Esophagus muscularis mucosa (tissue), 4 donors: ENCODE measurements at places on chromosomes 6 and 20. TPM values are rescaled to one million over a fixed set of nuclear protein-coding genes. Genes with fewer than 3 reads are reported as not detected.

- no peak overlapping the region for H3K27ac ChIP-seq
- no peaks in the 10 kb centered on the region for H3K36me3 ChIP-seq
- no peaks in the 10 kb centered on the region for H3K27me3 ChIP-seq
- no peak for DNase-seq
- H3K4me3 ChIP-seq, result no peak overlapping the region
These were observed 202.8 kb downstream of the DLL1 start for GRCh38 chr6:170087941-170088581.

- H3K27ac ChIP-seq, result no peak overlapping the region
- H3K27me3 ChIP-seq, result no peaks in the 10 kb centered on the region
- H3K4me1 ChIP-seq, result peaks cover 8% of the 10 kb centered on the region
- no peak for DNase-seq
- no peak overlapping the region for H3K4me3 ChIP-seq
- H3K36me3 ChIP-seq, result no peaks in the 10 kb centered on the region
These were observed 21.5 kb upstream of the SLC9A8 start for GRCh38 chr20:49791165-49791564.

- no peak for DNase-seq
- H3K4me3 ChIP-seq, result no peak overlapping the region
- H3K36me3 ChIP-seq, result peaks cover 81% of the 10 kb centered on the region
- H3K4me1 ChIP-seq, result peaks cover 17% of the 10 kb centered on the region
- no peaks in the 10 kb centered on the region for H3K27me3 ChIP-seq
These were observed 120.0 kb downstream of the TMEM242 start for GRCh38 chr6:157203312-157203744.

DNA sequence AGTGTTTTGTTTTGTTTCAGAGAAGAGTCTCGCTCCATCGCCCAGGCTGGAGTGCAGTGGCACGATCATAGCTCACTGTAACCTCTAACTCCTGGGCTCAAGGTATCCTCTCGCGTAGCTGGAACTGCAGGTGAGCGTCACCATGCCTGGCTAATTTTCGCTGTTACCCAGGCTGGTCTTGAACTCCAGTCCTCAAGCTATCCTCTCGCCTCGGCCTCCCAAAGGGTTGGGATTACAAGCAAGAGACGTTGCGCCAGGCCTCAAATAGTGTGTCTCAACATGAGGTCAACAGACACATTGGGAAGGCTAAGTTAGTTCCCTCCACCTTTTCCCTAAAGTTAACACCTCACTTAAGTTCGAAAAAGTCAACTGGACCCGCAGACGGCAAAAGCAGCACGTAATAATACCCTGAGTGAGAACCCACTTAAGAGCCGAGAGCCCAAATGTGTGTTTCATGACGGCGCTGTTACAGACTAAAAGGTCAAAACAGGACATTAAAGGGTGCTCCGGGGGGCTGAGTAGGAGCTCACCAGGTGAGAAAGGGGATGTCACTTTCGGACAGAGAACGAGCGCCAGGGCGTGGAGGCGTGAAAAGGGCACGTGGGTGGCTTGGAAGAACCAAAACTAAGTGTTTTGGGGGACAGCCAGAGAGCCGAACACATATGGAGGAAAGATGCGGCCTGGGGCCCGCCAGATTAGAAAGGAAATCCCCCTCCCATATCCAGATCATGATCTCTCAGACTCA is 499 bp downstream of the TTI1 start:
- H3K27ac ChIP-seq, result peak overlapping the region; percentile 95
- peaks cover 48% of the 10 kb centered on the region for H3K4me1 ChIP-seq
- no peaks in the 10 kb centered on the region for H3K27me3 ChIP-seq
- H3K36me3 ChIP-seq, result peaks cover 17% of the 10 kb centered on the region
- no peak for DNase-seq
- H3K4me3 ChIP-seq, result peak overlapping the region; percentile 96

DNA sequence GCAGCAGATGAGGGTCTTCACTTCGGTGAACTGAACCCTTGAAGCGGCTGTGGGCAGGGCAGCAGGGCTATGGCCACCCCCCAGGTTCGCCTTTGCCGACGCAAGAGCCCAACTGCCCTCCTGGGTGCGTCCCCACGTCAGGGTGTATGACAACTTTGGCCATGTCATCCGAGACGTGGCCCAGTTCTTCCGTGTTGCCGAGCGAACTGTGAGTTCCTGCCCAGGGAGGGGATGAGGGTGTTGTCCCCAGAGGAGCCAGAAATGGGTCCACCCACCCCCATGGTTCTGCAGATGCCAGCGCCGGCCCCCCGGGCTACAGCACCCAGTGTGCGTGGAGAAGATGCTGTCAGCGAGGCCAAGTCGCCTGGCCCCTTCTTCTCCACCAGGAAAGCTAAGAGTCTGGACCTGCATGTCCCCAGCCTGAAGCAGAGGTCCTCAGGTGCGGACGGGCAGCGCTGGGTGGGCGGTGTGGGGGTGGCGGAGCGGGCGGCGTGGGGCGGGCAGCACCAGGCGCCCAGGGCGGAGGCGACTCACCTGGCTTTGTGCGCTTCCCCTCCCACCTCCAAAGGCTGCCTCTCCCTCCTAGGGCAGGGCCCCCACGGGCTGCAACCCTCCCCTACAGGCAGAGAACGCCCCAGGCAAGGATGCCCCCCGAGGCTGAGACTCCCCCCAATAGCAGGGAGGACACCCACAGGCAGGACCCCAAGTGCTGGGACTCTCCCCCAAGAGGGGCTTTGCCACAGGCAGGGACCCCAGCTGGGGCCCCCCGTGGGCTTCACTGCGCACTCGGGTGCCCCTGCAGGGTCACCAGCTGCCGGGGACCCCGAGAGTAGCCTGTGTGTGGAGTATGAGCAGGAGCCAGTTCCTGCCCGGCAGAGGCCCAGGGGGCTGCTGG is 6.2 kb upstream of the TNFRSF6B start:
- peaks cover 30% of the 10 kb centered on the region for H3K36me3 ChIP-seq
- no peak overlapping the region for H3K27ac ChIP-seq
- H3K4me1 ChIP-seq, result peaks cover 64% of the 10 kb centered on the region
- no peak overlapping the region for H3K4me3 ChIP-seq

Gene SERPINB1
- 23.3 TPM for total RNA-seq

Gene OR2B6
- not detected for total RNA-seq

Gene VTA1
- 37.9 TPM for total RNA-seq

Gene SAPCD1
- total RNA-seq, result not detected
